GM12892 (cell line): ENCODE measurements at places on chromosomes 4 and X.

GRCh38 chr4:122928930-122929329, 6.5 kb upstream of the NUDT6 start:
- DNase-seq, result no peak

- DNase-seq, result no peak
These were observed 20.1 kb upstream of the FRMPD4 start for GRCh38 chrX:12118134-12118533.

- DNase-seq, result no peak
These were observed 4.1 kb downstream of the SEPTIN6 start for GRCh38 chrX:119688911-119689321.

DNA sequence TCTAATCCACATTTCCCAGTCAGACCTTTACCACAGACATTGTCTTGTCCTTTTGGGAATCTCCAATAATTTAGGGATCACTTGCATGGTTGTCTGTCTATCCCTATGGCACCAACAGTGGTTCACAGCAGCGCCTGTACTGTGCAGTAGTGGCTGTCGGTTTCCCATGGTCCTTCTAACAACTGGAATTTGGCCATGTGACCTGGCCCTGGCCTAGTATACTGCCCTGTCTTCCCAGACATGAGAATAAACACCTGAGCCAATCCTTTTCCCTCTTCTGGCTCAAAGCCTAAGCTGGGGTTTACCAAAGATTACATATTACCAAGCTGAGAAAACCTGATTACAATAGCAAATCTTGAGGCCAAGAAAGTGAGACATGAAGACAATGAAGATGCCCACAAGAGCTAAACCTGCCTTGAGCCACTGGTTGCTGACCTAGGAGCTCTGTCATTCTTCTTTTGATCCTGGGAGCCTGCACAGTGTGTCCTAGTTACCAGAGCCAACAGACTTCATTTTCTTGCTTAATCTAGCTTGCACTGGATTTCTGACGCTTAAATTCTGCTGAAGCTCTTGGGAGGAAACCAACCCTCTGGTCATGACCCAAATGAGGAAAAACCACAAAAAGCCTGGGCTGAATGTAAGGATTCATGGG, 92.1 kb downstream of the SCD5 start:
- no peak for DNase-seq

DNA sequence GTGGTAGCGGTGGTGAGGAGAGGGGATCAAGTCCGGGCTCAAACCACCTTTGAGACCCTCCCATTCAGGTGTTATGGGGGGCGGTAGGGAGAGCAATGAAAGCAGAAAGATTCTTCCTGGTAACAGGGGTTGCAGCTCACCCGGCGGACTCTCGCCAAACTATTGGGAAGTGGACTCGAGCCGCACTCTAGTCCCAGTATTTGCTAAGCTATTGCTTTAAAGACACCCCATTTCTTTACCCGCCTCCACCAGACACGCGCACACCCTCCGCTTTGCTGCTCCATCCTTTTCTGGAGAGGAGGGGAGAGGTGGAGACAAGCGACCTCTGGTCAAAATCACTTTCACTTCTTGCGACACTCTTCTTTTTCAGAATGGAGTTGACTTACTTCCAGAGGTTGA, 625 bp upstream of the GABRA4 start:
- DNase-seq, result no peak

GRCh38 chr4:113614414-113614813, 147.1 kb downstream of the CAMK2D start:
- DNase-seq, result no peak

DNA sequence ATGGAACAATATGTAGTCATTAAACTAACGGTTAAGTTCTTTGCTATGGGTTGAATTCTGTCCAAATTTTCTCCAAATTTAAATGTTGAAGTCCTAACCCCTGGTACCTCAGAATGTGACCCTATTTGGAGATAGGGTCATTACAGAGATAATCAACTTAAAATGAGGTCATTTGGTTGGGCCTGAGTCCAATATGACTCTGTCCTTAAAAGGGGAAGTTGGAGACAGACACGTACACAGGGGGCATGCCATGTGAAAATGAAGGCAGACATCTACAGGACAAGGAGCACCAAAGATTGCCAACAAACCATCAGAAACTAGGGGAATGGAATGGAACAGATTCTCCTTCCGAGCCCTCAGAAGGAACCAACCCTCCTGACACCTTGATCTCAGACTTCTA, 492.0 kb upstream of the FTHL17 start:
- DNase-seq, result no peak

DNA sequence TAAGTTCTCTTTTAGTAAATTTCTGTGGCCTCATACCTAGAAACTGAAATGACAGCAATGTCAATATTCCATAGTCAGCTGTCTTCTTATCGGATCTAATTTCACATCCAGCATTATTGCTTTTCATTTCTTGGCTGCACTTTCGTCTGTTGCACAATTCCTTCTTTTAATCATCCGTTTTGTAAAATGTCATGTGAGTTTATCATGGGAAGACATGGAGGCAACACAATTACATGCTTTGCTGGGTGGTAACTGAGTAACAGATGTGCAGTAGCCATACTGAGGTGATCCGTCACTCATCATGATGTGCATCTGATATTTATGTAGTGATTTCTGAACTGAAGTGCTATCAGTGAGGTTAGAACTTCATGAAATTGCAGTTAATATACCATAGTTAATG, 68.3 kb upstream of the SLC7A11 start:
- no peak for DNase-seq

- no peak for DNase-seq
These were observed 106.0 kb downstream of the TMEM144 start for GRCh38 chr4:158316264-158316663.

DNA sequence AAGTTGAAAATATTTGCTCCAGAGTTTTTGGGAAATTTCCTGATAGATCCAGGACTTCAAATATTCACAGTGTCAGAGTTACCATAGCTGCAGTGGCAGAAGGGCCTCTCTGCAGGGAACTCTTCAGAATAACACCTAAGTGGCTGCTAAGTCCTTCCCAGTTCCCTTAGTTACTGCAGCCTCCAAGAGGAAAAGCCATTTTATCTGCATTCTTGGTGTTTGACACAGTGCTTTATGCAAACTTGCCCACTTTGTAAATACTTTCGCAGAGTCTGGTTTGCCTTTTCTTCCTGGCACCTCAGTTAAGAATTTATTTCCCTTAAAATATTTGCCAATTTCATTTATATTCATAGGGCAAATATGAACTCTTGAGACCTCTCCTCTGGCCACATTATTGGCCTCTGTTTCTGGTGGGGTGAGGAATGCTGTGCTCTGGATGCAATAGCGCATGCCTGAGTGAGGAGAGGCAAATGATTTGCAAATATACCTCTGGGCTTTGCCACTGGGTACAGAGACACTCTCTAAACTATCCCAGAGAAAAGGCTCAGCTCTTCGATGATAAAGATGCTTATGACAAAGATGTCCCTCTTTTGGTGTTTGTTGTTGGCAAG, 566.3 kb upstream of the NR3C2 start:
- DNase-seq, result no peak
